Fibroblast of skin of abdomen (primary cell): ENCODE measurements at places on chromosomes 1 and 21.

DNA sequence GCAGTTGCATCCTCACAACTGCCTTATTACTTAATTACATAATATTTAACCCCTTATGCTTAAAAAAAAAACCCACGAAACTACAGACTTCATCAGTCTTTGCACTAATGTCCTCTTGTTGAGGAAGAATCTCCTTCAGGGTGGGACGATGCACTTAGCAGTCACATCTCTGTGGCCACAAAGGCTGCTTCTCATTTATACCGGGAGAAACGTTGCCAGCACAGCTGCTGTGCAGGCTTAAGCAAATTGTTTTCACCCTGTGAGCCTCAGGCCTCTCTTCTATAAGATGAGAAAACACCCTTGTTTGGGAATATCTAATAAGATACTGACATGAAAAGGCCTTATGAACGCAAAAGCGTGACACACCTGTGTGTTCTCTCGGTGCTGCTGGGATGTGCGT, 2.9 kb upstream of the OBSCN start:
- DNase-seq: no peak

DNA sequence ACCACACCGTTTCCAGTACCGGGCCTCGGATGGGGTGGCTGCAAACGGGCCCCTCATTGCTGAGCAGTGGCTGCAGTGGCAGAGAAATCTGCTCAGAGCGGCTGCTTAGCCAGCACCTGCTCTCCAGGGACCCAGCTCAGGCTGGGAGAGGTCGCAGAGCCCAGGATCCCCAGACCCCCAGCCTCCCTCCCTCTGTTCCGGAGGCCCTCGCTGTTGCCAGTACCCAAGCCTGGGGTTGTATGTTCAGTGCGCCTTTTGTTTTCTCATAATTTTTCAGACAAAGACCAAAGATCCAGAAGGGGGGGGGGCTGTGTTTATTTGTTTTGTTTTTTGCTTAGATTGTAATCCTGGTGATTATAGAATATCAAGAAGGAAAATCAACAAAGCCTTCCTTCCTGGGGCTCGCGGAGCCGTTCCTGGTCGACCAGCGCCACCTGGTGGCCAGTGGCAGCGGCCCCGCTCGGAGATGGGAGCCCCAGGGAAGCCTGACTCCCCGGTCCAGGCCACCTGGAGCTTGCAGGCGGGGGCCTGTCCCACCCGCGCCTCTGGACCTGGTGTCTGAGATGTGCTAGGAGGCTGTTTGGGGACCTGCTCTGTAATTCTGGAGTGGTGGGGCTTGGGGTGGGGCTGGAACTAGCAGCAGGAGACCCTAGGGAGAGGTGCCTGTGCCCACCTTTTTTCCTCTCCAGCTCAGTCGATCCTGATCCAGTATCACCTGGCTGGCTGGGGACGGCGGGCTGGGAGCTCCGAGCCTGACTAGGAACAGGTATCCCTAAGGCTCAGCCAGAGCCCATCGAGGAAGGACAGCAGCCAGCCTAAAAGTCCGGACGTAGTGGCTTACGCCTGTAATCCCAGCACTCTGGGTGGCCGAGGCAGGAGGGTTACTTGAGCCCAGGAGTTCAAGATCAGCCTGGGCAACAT, 123.9 kb upstream of the VAMP3 start:
- DNase-seq: peak; percentile 44

- DNase-seq: no peak
Observed at GRCh38 chr1:62995173-62995572, 211.2 kb downstream of the ATG4C start.

- no peak for DNase-seq
Observed at GRCh38 chr1:156908955-156909354, 11.5 kb upstream of the LRRC71 start.

DNA sequence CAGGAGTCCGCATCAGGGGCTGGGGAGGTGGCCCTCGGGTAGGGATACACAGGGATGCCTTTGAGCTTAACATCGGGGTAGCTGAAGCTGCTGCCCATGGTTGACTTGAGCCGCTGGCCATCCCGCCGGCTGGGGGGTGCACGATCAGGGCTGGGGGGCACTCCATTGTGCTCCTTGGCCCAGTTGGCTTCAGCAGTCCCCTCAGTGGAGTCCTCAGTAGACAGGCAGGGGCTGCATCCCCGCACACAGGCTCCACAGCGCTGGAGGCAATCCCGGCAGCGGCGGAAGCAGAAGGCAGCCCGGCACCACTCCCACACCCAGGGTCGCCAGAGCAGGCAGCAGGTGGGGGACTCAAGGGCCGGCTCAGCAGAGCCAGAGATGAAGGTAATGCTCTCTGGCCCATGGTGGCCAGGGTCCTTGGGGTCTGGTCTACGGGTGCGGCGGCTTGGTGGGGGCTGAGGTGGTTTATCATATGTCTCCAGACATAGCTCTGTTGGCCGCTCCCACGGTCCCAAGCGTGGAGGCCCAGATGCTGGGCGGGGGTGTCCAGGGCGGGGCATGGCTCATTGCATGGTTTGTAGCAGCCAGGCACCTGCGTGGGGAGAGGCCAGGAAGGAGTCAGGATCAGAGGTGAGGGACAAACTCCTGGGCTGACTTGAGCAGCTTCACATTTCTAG, 8.3 kb downstream of the KDF1 start:
- DNase-seq: no peak

GRCh38 chr1:91637539-91637994, 136.9 kb downstream of the CDC7 start:
- no peak for DNase-seq

DNA sequence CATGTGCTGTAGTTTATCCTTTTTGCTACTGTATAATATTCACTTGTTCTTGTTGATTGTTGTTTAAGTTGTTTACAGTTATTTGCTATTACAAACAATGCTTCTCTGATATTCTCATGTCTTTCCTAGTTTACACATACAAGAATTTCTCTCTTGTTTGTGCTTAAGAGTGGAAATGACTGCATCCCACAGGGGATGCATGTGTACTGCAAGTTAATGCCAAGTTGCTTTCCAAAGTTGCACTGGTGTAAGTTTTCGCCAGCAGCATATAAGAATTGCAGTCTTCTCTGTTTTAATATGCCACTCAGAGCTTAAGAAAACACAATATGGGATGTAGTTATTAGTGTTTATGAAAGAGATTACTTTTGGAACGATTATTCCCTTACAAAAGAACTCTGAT, 97.7 kb downstream of the NEK7 start:
- DNase-seq: no peak

- DNase-seq: no peak
Observed at GRCh38 chr1:1761504-1762376, 16.5 kb downstream of the NADK start.

DNA sequence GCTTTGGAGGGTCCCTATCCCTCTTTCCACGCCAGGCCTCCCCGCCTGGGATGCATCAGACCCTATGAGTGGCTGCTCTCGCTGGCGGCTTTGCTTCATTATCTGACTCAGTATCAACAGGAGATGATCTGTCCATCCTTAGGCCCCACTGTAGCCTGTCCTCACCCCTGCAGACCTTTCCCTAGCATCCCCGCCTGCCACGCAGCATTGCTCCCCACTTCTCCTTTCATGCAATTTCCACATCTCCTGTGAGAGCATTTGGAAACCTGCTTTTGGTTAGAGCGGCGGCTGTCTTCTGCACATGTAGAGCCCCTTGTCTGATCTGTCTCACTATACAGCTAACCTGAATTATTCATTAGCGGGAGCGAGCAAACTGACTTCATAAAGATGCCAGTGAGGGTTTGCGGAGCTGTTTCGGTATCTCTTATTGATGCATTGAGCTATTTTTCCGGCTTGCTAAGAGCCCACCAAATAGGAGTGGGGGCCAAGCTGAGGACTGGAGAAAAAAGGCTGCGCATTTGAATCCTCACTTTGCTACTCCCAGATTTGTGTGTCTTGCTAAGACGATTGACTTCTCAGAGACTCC, 40.0 kb upstream of the ATP2B4 start:
- DNase-seq: no peak

DNA sequence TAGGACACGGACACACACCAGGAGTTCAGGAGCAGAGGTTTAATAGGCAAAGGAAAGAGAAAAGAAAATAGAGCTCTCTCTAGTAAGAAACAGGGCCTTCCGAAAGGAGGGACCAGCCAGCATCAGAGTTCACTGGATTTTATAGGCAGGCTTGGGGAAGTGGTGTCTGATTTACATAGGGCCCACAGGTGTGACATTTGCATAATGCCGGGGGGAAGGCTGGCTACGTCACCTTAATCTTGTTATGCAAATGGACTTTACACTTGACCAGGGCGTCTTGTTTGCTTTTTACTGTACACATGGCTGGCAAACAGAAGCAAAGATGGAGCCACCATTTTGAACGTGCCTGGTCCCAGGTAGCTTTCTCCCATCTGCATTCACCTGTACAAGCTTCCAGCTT, at the start of gene OR14A16:
Gene OR14A16, minus strand, starts transcription at position 97 of the 400 bp plus-strand sequence. CDS start 8,390 bp downstream, outside the sequence.
- no peak for DNase-seq

DNA sequence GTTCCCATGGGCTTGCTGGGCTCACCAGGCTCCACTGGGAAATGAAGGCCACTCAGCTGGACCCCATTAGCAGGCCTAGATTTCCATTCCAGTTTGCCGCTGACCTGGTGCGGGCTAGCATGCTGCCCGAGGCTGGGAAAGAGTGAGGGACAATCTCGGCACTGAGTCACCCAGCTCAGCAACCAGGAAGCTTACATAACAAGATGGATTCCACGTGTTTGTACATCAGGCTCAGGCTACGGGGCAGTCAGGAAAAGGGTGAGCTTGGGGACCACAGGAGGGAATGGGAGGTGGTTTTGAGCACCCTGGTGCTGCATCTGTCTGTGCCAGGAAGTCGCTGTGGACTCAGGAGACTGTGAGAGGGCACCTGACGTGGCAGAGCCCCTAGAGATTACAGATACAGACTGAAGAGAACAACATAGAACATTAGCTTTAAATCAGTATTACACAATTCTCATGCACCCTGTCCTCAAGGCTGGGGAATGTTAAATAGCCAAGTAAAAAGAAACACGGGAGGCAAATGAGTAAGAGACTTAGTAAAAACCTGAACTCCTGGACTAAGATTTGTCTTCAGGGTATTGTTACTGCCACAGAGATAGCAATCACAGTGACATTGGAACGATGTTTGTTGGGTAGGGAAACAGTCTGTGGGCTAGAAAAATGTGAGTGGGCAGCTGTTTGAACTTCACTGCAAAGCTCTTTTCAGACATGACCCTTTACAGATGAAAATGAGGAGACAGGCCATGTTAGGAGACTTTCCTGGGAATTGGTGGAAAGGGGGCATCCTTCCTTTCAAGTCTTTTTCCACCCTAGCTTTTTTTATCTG, 51.1 kb downstream of the GLUL start:
- DNase-seq: no peak

DNA sequence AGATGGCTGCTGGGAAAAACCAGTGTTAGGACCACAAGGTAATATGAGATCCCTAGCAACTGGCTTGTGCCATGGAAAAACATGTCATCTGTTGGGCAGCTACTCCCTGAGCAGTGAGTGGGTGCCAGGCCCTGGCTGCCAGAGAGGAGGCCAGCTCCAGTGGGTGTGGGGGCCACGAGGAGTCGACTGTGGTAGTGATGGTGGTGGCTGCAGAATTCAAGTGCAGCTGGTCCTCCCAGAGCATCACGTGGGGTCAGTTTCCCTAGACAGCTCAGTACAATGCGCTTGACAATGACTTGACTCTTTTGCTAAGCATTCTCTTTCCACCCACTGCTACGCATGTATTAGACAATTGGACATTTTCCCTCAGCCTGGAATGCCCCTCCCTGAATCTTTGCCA, 14.5 kb upstream of the CDC42 start:
- no peak for DNase-seq

DNA sequence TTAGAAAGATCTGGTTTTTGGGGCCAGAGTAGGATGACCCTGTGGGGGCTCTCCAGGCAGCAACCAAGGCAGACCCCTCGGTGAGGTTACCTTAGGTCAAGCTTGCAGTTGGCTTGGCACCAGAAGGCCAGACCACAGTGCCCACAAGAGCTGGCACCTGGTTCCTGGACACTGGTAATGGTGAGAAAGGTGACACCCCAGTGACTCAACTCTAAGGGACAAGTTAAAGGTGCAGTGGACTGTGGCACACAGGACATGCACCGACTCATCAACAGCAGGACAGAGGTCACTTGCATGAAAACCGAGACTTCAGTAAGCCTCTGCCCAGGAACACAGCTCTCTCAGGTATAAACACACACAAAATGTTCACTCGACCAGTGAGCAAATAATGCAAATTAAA, 6.7 kb downstream of the LRRC38 start:
- no peak for DNase-seq

- DNase-seq: no peak
Observed at GRCh38 chr1:191870490-191870889, 287.8 kb upstream of the RGS18 start.

DNA sequence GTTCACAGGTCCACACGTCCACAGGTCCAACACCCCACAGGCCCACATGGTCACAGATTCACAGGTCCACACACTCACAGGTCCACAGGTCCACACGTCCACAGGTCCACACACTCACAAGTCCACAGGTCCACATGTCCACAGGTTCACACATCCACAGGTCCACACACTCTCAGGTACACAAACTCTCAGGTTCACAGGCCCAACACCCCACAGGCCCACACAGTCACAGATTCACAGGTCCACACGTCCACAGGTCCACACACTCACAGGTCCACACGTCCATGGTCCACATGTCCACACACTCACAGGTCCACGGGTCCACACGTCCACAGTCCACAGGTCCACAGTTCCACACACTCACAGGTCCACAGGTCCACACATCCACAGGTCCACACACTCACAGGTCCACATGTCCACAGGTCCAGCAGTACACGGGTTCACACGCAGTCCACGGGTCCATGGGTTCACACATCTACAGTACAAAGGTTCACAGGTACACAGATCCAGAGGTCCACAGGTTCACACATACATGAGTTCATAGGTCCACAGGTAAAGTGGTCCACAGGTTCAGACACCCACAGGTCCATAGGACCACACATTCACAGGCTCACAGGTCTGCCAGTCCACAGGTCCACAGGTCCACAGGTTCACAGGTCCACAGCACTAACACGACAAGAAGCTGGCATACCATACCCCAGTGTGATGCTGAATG, 39.3 kb upstream of the COL6A2 start:
- no peak for DNase-seq

GRCh38 chr1:27438621-27439061, 46.2 kb downstream of the GPR3 start:
- no peak for DNase-seq

DNA sequence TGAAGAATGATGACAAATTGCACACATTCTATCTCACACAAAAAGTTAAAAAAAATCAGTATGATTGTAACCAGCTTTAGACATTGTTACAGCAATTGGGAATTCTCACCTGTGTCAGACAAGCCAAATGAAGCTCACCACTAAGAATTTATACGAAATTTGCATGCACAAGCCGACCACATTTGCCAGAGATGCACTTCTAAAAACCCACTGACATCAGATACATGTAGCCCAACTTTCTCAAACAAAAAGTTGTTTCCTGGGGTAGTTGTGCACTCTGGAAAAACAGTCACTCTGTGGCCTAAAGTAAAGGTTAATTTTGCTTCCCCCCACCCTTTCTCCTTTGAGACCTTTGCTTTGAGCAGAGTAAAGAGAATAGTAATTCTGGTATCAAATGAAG, 67.9 kb upstream of the IL12RB2 start:
- no peak for DNase-seq

- no peak for DNase-seq
Observed at GRCh38 chr21:36852864-36853263, 113.6 kb downstream of the HLCS start.

GRCh38 chr21:34962586-34963222, 86.4 kb downstream of the RUNX1 start:
- no peak for DNase-seq

GRCh38 chr1:236862615-236863211, 67.6 kb downstream of the MTR start:
- no peak for DNase-seq
